ENCODE measurements at places on chromosomes 1 and 21.
A peak's percentile ranks its signal among the peaks of the same experiment; 100 is the strongest.

GRCh38 chr1:117698398-117699160 lies 92.7 kb downstream of the TENT5C start:
- no peak for DNase-seq

GRCh38 chr21:42021371-42022090 lies 11.4 kb upstream of the ZBTB21 start:
- DNase-seq, result no peak

- no peak for DNase-seq
Observed at GRCh38 chr1:172147541-172147940, 272.9 kb upstream of the C1orf105 start.

GRCh38 chr1:162265983-162266382 lies 110.7 kb downstream of the SPATA46 start:
- DNase-seq, result no peak

GRCh38 chr1:212482006-212482636 lies 49.4 kb downstream of the NENF start:
- no peak for DNase-seq

DNA sequence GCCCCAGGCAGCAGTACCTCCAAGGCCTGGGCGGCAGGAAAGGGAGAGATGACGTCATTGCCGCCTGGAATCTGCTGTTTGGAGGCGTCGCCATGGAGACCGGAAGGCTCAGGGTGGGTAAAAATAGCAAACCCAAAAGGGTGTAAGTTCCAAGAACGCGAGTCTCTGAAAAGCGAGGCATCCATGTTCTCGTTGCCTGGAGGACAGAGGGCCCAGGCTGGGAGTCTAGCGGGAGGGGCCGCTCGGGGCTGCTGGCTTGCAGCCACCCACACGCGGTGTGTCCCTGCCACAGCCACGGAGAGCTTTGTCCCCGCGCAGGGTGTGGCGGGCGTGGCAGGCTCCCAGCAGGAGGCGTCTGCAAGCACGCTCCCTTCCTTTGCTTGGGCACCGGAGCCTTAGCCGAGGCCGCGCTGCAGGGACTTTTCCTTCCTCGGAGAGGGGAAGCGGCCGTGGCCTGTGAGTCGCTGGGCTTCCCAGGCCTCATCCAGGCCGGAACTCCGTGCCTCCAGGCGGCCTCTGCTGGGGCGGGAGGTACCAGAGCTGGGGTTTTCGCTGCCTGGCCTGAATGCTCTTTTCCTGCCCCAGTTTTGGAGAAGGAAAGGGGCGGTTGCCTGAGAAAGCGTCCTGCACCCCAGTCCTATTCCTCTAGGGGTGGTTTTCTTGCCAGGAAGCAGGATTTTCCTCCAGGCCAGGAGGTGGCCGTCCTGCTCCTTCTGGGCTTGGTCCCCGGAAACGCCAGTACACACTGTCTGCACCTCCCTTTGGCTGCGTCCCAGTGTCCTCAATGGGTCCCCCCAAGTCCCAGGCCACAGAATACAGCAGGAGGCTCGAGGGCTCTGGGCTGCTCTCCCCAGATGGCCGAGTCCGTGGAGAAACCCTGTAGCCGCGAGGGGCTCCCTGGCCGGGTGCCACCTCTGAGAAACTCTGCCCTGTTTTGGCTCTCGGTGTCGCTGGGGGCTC lies 15.3 kb upstream of the SKI start:
- no peak for DNase-seq

DNA sequence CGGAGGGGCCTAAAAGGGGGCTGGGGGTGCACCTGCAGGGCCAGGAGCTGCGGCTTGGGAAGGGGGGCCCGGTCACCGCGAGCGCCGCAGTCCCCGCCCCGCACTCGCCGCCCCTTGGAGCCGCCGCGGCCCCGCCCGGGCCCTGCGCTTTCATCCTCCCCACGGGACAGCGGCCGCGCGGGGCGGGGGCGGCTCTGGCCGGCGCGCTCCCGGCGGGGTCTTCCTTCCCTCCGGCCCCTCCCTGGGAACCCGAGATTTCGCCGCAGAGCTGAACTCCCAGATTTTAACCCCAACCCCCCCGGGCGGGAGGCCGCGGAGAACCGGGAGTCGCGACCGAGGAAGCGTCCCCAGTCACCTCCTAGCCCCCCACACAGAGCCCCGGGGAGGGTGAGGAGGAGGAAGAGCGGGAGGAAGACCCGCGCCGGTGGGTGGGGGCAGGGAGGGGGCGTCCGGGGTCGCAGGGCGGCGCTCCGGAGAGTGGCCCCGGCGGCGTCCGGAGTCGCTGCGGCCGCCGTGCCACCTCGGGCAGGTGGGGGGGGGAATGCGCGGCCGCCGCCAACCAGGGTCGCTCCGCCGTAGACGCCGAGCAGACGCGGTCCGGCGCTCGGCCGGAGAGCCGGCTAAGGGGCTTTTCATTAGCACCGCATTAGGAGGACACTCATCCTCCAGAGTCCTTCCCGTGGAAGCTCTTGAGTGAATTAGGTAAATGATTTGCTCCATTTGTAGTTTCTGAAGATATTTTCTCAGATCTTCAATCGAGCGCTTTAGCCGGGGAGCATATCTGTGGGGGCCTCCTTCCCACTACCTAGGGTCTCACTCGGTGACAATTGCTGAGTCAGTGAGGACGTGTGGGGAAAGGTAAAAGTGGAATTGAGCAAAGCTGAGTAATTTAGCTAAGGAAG lies 31.6 kb upstream of the NFIA start:
- no peak for DNase-seq

- no peak for DNase-seq
Observed at GRCh38 chr1:34790985-34791384, 1.8 kb upstream of the GJA4 start.

DNA sequence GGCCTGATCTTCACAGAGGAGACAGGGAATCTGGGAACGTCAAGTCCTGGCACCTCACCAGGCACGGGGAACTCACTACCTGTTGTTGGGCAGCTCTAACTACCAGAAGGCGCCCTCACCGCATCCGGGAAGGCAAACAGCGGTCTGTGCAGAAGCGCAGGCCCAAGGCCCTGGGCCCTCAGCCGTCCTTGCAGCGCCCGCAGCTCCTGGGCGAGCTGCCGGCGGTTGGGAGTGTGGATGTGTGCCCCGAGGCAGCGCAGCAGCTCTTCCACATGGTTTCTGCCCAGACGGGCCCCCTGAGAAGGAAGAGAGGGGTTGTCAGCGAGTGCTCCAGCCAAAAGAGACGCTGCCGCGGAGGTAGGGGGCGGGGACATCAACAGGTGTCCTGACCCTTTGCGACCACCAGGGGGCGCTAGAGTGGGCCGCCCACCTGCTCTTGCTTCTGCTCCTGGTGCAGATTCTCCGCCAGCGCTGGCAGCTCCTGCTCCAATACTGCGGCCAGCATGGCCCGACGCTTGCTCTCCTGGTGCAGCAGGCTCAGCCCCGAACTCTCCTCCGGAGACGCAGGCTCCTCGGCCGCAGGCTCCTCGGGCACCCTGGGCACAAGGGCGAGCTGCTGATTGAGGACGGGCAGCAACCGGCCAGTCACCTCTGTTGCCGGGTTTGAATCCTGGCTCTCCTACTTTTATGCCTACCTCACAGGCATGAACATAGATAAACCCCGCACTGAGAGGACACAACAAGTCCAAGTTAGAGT lies 9.3 kb downstream of the MAP3K6 start:
- peak; percentile 43 for DNase-seq

GRCh38 chr1:159187647-159188374 lies 16.4 kb downstream of the CADM3 start:
- DNase-seq, result no peak

DNA sequence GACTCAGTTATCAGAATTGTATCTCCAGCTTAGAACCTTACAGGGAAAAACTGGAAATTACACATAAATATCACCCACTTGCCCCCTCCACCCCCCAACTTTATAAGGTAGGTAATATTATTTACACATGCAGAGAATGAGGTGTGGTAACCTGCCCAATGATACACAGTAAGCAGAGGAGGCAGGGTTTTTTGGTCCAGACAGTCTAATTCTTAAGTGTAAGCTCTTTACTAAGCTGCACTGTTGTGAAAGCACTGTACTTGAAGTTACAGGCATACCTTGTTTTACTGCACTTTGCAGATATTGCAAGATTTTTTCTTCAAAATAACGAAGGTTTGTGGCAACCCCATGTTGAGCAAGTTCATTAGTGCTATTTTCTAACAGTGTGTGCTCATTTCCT lies 24.8 kb upstream of the MYOCOS start:
- no peak for DNase-seq

GRCh38 chr21:41815652-41816582 lies 49.1 kb upstream of the RIPK4 start:
- DNase-seq, result no peak

- no peak for DNase-seq
Observed at GRCh38 chr1:10694274-10694632, 102.2 kb downstream of the CASZ1 start.

DNA sequence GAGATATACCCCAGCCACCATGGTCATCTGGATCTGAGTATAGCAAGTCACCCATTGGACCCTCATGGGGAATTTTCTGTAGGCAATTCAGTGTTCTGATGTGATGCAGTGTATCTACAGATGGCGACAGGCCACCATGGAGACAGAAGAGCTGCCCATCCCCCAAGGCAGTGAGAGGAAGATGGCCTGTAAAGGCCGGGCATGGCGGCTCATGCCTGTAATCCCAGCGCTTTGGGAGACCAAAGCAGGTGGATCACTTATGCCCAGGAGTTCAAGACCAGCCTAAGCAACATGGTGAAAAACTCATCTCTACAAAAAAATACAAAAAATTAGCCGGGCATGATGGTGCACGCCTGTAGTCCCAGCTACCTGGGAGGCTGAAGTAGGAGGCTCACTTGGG lies 41.1 kb upstream of the CTPS1 start:
- DNase-seq, result no peak

DNA sequence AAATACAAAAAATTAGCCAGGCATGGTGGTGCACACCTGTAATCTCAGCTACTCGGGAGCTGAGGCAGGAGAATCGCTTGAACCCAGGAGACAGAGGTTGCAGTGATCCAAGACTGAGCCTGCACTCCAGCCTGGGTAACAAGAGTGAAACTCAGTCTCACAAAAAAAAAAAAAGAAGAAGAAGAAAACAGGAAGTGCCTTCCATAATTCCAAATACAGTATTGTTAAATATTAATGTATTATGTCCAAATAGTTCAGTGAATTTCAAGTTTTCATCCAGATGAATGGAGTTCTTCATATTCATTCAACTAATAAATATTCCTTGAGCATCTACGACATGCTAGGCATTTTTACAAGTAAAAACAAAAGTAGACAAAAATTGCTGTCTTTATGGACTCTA lies 33.3 kb downstream of the PLEKHO1 start:
- no peak for DNase-seq

- no peak for DNase-seq
Observed at GRCh38 chr1:1761504-1762376, 16.5 kb downstream of the NADK start.

GRCh38 chr1:178579562-178579961 lies 66.7 kb downstream of the TEX35 start:
- DNase-seq, result no peak
